ENCODE measurements at places on chromosomes 7 and 10.

- no peak for DNase-seq
These were observed 82.9 kb downstream of the PRTFDC1 start for GRCh38 chr10:24869354-24870015.

DNA sequence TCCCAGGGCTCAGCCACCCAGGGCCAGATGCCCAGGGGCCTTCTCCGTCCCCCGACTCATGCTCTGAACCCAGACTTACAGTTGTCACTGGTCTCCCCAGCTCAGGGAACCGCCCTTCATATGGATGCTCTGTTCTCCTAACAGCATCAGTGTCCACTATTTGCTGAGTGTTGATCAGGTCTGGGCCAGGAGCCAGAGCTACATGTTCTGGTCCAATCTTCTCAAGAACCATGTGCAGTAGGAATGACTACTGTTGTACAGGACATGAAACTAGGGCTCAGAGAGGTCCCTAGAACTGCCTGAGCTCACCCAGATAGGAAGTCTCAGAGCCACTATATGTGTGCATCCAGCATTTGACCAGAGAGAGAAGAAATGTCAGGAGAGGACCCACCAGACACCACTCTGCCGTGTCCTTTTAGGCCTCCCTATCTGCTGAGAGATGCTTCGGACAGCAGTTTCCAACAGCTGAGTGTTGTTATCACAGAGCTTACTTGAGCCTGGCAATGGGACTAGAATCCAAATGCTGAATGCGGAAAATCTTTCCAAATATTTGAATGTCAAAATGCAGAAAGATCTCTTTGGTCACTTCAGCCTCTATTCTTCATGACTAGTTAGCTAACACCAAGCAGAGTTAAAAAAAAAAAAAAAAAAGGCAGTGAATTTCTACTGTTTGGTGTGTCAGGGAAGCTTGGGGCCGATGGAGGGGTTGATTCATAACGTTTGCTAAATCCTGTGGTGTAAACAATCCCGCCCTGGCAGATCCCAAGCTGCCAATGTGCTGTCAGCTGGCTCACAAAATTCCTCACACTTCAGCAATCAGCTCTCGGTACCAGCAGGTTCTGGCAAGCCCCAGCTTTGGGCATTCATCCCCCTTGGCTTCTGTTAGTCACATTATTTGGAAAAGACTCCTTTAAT lies 246.1 kb downstream of the TNS3 start:
- DNase-seq: no peak

GRCh38 chr10:79172881-79173280 lies 104.1 kb downstream of the ZMIZ1 start:
- DNase-seq: no peak

DNA sequence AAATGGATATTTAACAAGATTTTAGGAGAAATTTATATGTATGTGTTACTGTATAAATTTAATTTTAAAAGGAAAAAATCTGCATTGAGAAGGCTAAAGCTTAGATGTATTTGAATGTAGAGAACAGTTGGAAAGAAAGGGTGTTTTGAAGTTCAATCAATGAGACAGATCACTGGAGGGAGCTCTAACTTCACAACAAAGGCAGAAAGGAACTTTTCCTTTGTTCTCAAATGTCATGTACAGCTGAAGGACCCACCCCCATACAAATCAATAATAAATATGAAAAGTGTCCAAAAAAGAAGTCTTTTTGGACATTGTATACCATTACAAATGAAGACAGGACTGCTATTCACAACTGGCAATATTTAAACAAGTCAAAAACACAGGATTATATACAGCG lies 403.4 kb downstream of the DNAJB9 start:
- no peak for DNase-seq

- DNase-seq: no peak
These were observed 551.8 kb downstream of the PHTF2 start for GRCh38 chr7:78350391-78350790.

GRCh38 chr10:103197174-103197573 lies 4.1 kb upstream of the NT5C2 start:
- no peak for DNase-seq

- no peak for DNase-seq
These were observed 72.4 kb downstream of the MACC1 start for GRCh38 chr7:20144801-20145200.
